Hematopoietic multipotent progenitor cell treated with erythropoietin and hydrocortisone succinate and interleukin-3 and kit ligand, for 17 days (in vitro differentiated cells): ENCODE measurements at places on chromosomes 13 and 19.
A peak's percentile ranks its signal among the peaks of the same experiment; 100 is the strongest.

- DNase-seq: no peak
These were observed 175.5 kb upstream of the SERP2 start for GRCh38 chr13:44197791-44198770.

DNA sequence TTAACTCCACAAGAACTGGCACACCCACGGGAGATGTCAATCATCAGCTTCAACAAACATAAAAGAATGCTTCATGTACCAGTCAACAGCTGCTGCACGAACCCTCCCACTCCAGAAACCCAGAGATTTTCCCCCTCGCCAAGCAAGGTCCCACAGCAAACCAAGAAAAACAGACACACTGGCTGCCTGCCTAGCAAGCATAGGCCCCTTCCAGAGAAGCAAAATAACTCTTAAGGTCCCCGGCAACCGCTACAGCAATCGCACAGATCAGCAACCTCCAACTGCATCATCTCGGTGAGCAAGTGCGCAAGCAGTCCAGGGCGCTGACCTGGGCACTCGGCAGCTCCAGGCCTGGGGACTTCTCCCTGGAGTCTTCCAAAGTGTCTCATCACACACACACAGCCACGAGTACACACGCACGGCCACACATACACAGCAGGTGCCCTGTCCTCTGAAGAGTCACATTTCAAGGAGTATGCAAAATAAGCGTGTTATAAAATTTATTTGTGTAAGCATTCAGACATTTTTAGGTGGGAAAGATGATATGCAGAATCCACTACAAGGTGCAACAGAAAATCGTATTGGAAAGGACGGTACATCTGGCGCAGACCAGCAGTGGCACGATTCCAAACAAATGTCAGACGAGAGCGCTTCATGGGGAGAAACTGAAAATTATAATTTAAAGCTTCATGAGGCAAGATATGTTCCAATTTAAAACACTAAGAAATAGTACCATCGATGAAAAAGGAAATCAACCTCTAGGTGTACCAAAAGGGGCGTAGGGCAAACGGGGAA lies 125.0 kb downstream of the STK24 start:
- no peak for DNase-seq

DNA sequence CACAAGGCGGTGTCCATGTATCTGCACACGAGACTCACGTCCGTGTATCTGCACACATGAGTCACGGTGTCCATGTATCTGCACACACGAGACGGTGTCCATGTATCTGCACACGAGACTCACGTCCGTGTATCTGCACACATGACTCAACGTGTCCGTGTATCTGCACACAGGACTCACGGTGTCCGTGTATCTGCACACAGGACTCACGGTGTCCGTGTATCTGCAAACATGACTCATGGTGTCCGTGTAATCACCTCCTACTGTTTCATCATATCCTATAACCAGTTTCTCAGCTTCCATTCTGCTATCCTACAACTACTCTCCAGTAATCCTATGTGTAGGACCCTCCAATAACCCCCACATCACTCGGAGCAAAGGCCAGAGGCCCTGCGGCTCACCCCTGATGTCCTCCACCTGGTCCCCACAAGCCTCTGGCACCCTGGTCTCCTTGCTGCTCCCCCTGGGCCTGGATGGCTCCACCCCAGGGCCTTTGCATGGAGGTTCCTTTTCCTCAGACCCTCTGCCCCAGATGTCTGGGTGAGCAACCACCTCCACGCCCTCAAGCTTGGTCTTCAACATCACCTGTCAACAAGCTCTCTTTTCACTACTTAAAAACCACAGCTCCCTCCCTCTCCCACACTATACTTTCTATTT lies 2.5 kb upstream of the TMEM255B start:
- DNase-seq: no peak

DNA sequence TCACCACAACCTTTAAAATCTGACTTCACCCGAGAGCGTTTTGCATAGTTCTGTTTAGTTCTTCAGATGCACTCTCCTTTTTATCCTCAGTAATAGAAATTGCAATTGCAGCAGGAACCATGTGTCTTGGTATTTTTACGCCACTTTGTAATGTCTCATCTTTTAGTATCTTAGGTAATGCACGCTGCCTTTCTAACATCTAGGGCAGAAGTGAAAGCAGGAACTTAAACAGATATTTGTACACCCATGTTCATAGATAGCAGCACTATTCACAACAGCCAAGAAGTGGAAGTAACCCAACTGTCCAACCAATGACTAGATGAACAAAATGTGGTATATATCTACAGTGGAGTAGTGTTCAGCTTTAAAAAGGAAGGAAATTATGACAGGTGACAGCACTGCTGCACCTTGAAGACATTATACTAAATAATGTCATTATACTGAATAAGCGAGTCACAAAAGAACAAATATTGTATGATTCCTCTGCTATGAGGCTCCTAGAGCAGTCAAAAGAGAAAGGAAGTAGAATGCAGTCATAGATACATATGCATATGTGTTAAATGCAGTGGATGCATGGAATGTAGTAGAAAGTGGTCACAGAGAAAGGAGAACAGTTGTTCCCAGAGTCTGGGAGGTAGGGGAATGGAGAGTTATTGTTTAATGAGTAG lies 105.9 kb upstream of the GJB6 start:
- no peak for DNase-seq

GRCh38 chr13:97434397-97435201 lies 630 bp downstream of the RAP2A start:
- DNase-seq: peak; percentile 54

GRCh38 chr19:33390101-33390907 lies 16.8 kb downstream of the CEBPG start:
- no peak for DNase-seq

DNA sequence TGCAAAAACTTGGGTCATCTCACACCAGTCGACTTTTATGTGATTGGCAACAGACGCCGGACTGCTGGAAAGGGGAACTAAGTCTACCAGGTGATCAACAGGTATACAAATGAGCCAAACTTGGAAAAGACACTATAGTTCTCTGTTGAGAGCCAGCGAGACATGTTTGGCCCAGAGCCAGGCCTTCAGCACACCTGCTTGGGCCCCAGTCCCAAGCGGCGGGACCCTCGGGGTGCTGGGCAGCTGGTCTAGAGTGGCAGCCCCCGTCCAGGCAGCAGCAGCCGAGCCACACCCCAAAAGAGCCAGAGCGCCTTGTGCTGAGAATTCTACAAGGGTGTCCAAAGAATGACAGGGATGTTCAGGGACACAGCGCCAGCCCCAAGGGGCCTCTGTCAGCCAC lies 28.0 kb downstream of the NAXD start:
- DNase-seq: no peak

DNA sequence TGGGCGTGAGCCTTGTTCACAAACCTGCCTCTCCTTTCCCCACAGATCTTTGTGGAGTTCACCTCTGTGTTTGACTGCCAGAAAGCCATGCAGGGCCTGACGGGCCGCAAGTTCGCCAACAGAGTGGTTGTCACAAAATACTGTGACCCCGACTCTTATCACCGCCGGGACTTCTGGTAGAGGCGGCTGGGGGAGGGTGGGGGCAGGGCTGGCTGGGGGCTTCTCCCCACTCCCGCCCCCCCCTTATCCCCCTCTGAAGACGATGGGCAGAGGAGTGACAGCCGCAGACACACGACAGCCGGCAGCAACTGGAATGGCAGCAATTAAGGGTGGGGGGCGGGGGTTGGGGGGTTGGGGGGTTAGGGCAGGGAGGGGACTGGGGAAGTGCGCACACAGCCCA lies 1.1 kb upstream of the EPN1 start:
- no peak for DNase-seq

DNA sequence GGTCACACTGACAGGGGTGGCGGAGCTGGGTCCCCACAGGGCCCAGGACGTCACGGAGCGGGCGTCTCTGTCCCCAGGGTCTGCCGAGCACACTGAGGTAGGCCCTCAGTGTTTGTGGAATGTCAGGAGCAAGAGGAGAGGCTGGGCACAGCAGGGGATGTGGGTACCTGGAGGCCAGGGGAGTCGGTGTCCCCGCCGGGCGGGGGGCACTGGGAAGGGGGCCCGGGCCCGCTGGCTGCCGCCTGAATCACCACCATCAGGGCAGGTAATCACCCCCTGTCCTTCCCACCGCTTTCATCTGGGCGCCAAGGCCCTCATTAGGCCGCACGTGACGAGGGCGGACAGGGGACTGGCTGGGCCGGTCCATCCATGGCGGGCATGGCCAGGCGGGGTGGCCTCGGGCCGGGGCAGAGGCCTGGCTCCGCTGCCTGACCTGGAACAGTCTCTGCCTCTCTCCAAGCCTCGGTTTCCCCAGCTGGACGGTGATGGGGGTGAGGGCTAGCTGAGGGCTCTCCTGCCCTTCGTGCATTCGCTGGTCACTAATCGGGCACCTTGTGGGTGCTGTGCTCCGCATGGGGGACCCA lies 1.0 kb downstream of the FGF22 start:
- no peak for DNase-seq

DNA sequence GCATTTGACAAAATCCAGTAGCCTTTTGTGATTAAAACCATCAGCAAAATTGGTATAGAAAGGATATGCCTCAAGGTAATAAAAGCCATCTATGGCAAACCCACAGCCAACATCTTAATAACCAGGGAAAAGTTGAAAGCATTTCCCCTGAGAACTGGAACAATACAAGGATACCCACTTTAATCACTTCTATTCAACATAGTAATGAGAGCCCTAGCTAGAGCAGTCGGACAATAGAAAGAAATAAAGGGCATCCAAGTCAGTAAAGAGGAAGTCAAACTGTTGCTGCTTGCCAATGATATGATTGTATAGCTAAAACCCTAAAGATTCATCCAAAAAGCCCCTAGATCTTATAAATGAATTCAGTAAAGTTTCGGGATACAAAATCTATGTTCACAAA lies 1510.3 kb downstream of the PCDH9 start:
- no peak for DNase-seq
